Stimulated activated CD4-positive, alpha-beta T cell treated with anti-CD3 and anti-CD28 coated beads, TNF-alpha, amount 100 ng/mL, for 1 hour (primary cell): ENCODE measurements at places on chromosomes 6 and 20.

GRCh38 chr6:104031346-104031745 lies 828.4 kb downstream of the HACE1 start:
- DNase-seq: no peak

- no peak for DNase-seq
Observed at GRCh38 chr6:44969446-44970185, 358.5 kb upstream of the RUNX2 start.

GRCh38 chr6:25418454-25419052 lies 139.4 kb downstream of the CARMIL1 start:
- no peak for DNase-seq

DNA sequence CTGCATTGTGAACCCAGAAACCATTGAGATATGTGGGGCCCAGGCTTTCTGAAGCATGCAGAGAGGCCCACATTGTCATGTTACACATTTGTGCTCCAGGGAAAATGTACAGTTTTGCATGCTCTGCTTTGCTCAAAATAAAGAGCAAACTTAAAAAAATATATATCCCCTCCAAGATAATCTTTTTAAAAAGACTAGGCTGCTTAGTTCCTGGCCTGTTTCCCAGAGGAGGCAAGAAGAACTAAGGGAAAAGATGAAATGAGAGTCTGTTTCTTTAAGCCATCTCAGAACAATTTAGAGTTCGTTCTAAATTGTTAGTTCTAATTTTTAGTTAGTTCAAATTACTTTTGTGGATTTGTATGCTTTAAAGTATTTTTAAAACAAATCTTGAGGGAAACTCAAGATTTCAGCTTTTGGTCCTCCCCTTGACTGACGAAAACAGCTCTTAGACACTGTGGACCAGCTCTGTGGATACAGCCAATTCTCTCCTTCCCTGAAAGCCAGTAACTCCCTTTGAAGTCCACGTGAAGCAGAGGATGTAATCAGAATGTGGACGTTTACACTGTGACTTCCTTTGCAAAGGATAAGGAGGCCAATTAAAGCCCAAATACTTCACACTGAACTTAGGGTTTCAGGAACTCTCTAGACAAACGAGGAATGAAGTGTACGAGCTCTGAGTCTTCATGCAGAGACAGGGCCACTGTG lies 84.7 kb downstream of the CD164 start:
- DNase-seq: no peak

- DNase-seq: no peak
Observed at GRCh38 chr6:37321516-37322415, 32.0 kb upstream of the RNF8 start.

DNA sequence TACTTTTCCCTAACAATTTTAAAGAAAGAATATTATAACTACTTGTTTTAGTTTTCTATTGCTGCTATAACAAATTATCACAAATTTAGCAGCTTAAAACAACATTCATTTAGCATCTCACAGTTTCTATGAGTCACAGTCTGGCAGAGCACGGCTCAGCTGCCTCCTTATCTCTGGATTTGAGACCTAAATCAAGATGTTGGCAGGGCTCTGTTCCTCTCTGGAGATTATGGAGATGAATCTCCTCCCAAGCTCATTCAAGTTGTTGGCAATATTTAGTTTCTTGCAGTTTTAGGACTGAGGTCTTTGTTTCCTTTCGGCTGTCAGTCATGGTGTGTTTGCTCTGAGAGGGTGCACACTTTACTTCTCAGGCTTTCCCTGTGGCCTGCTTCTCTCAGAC lies 1065.8 kb upstream of the EYS start:
- no peak for DNase-seq

- no peak for DNase-seq
Observed at GRCh38 chr6:97097068-97098047, 172.8 kb downstream of the KLHL32 start.

DNA sequence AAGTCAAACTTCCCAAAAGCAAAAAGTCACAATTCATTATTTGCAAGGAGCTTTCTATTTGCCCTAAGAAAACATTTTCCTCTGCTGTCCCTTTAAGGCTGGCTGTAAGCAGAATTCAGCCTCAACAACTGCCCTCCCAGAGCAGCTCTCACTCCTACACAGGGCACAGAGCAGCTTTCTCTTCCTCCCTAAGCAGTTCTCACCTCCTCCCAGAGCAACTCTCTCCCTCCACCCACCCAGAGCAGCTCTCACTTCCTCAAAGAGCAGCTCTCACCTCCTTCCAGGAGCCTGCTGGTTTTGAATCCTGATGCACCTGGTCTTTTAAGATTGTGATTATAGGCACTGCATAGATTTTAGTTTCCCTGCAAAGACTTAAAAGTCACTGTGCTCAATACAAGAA lies 120.6 kb upstream of the TMEM181 start:
- no peak for DNase-seq

GRCh38 chr20:1907586-1907985 lies 12.4 kb downstream of the SIRPA start:
- DNase-seq: no peak

DNA sequence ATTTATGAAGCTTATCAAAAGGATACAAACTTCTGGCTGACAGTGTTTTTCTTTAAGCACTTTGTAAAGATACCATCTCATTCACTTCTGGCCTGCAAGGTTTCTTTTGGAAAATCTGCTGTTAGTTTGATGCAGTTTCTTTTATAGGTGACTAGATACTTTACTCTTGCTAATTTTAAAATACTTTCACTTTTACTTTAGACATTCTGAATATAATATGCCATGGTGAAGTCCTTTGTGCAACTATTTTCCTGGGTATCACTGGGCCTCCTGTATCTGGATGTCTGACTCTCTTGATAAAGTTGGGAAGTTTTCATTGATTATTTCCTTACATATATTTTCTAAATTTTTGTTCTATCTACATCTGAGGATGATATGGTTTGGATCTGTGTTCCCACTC lies 29.0 kb upstream of the ZNF337 start:
- no peak for DNase-seq

- DNase-seq: no peak
Observed at GRCh38 chr6:15384901-15385300, 139.0 kb downstream of the JARID2 start.

GRCh38 chr20:41499064-41499463 lies 119.1 kb downstream of the CHD6 start:
- no peak for DNase-seq

DNA sequence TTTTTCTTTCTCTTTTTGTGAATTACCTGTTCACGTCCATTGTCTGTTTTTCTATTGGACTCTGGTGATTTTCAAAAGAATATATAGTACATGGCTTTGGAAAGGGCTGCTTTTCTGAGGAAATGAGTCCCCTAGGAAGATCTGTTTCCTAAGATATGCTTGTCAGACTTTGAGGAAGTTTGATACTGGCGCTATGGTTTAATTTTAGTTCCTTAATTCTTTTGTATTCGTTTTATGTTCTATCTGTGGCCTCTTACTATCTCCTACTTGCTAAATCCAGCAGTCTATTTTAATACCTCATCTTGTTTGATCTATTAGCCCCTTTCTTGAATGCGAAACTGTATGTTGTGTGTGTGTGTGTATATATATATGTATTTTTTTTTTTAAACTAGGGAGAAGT lies 101.9 kb downstream of the LIN28B start:
- DNase-seq: no peak

- DNase-seq: no peak
Observed at GRCh38 chr6:21115111-21115510, 478.4 kb upstream of the SOX4 start.

GRCh38 chr6:85810558-85810957 lies 167.9 kb upstream of the SYNCRIP start:
- DNase-seq: no peak

DNA sequence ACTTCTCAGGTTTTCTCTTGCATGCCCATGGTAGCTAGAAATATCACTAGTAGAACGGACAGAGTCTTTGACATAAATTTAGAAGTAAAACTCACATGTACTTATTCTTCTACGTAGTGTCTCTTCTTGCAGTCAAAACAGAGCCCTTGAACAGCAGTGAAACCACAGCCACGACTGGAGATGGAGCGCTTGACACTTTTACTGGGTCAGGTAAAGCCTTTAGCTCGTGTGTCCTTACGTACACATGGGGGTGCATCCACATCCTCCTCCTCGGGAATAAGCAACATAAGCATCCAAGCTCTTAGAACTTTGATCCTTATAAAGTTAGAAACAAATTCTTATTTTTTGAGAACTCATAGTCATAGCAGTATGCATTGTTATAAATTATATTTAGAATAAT lies 215.3 kb downstream of the EYA4 start:
- no peak for DNase-seq

GRCh38 chr6:67880939-67881705 lies 754.0 kb upstream of the ADGRB3 start:
- no peak for DNase-seq

- no peak for DNase-seq
Observed at GRCh38 chr20:20160520-20160919, 108.2 kb downstream of the CFAP61 start.

- no peak for DNase-seq
Observed at GRCh38 chr6:73798592-73798991, 102.6 kb downstream of the CD109 start.

- no peak for DNase-seq
Observed at GRCh38 chr6:83615025-83615999, 93.6 kb downstream of the SNAP91 start.

- no peak for DNase-seq
Observed at GRCh38 chr6:17621003-17621402, 20.9 kb downstream of the FAM8A1 start.

DNA sequence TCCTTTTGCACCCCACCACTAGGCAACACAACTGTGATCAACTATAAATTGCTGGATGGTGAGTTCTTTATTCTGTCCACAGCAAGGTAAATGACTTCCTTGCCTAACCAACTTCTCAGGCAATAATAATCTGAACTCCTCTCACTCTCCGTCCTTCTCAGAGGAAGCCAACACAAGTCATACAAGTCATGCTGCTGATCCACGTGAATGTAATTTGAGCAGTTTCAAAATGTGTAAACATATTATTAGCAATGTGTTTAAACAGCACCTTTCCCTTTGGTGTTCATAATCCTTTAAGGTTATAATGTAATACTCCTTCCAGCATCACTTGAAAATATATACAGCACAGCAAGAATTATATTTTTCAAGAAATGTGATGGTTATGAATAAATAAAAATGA lies 127.9 kb downstream of the QRSL1 start:
- no peak for DNase-seq

GRCh38 chr20:36344517-36345132 lies 38.5 kb downstream of the DLGAP4 start:
- no peak for DNase-seq

GRCh38 chr6:558089-558488 lies 98.8 kb downstream of the HUS1B start:
- DNase-seq: no peak

DNA sequence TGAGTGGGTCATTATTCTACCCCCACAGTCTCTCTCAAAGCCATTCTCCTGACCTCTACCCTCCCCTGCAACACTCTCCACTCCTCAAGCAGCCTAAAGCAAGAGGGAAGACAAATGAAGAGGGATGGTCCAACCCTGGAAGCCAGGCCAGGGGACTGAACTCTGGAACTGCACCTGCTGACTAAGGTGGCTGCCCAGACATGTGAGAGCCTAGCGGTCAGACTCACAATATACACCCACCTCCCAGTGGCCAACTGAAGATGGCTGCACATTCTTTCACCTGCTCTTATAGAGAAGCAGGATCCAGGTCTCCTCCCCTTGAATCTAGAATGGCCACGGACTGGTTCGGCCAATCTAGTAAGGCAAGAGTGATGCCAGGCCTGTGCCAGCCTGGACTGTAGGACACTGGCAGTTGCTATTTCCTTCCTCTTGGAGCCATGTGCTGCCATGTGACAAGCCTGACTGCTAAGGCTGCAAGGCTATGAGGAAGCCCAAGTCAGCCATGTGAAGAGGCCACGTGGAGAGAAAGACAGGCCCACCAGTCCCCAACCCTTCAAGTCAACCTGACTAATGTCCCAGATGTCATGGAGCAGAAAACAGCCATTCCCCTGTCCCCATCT lies 31.8 kb downstream of the ACSS1 start:
- no peak for DNase-seq

GRCh38 chr6:164408868-164409267 lies 900.5 kb downstream of the C6orf118 start:
- DNase-seq: no peak

DNA sequence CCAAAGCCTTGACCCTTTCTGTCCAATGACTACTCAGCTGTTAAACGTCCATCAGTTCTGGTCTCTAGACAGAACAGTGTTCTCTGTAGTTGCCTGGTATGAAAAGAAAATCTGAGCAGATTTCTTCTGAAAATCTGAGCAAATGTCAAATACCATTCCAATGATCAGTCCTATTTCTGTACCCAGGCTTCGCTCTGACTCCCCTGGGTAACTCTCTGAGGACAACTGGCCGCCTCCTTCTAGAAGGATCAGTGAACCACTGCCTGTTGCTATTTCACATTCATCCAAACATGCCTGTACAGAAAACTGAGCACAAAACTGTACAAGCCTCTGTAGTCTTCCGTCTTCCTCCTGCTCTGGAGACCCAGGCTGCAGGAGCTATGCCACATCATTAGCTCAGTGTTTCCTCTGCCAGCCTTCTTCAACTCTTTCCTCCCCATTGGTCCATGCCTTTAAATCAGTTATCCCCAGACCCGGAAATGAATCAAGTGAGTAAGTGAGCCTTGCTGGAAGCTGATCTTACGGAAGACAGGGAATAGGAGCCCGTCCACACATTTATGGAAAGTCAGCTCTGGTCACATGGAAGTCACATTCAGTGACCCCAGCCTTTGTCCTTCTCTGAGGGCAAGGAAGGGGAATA lies 63.3 kb downstream of the DAAM2 start:
- no peak for DNase-seq

- no peak for DNase-seq
Observed at GRCh38 chr6:40444811-40445210, 142.4 kb downstream of the LRFN2 start.

- no peak for DNase-seq
Observed at GRCh38 chr6:11595903-11596302, 58.4 kb downstream of the TMEM170B start.

GRCh38 chr6:30741063-30741779 lies 1.3 kb downstream of the FLOT1 start:
- DNase-seq: no peak

DNA sequence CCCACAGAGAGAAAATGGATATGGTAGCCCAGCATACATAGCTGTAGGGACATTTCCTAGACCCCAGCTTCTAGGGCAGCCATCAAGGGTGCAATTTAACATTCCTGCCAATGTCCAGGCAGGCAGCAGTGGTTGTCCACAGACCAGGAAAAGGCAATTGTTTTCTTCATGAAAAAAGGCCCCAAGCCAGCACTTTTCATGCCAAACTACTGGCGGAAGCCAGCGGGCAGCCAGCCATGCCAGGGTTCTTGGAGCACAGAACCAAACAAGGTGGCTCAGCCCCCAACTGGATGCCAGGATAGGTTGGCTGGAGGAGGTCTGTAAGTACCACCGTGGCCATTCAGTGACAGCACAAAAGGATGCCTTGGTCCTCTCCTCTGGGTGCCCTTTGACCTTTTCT lies 94.6 kb downstream of the BANF2 start:
- no peak for DNase-seq
